Stimulated activated CD4-positive, alpha-beta T cell treated with anti-CD3 and anti-CD28 coated beads, Interleukin-12 subunit alpha, Interleukin-12 subunit beta, amount 100 ng/mL, for 4 hours (primary cell): ENCODE measurements at places on chromosomes 2 and 18.

DNA sequence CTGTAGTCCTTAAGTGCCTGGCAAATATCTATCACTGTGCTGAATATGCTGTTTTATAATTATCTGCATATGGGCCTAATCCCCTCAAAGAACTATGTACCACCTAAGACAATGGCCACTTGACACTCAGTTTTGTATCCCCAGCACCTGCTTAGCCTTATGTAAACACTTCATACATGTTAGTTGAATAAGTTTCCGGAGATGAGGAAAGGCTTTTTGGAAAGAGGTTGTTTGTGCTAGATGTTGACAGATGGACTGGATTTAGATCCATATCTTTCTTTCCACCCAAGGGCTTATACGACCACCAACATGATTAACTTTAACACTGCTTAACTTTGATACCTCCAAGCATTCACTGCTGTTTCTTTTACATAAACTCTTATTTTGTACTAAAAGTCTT is 63.3 kb downstream of the FAM228A start:
- no peak for DNase-seq

- no peak for DNase-seq
Observed at GRCh38 chr2:199273042-199273511, 184.7 kb downstream of the SATB2 start.

DNA sequence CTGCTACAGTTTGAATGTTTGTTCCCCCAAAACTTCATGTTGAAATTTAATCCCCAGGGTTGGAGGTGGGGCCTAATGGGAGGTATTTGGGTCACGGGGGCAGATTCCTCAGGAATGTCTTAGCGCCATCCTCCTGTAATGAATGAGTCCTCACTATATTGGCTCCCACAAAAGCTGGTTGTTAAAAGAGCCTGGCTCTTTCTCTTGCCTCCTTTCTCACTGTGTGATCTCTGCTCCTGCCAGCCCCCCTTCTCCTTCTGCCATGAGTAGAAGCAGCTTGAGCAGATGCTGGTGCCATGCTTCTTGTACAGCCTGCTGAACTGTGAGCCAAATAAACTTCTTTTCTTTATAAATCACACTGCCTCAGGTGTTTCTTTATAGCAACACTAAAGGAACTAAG is 721.0 kb upstream of the PKDCC start:
- no peak for DNase-seq

- peak; percentile 80 for DNase-seq
Observed at GRCh38 chr2:27032495-27033252, at the start of gene TMEM214. Gene TMEM214, plus strand, starts transcription at chr2:27032965. Its CDS starts 51 bp downstream, at chr2:27033016.

- DNase-seq, result no peak
Observed at GRCh38 chr2:189210250-189211087, 30.9 kb upstream of the COL5A2 start.

DNA sequence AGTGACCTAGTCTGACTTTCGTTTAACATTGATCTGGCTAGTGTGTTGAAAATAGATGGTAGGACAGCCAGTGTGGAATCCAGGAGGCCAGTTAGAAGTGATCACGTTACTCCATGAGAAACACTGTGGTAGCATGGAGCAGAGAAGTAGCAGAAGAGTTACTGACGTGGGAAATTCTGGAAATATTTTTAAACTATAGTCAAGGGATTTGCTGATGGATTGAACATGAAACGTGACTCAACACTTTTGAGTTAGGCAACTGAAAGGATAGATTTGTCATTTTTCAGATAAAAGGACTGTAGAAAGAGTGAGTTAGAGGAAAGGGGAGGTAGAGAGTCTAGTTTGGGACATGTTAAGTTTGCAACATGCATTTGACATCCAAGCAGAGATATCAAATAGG is 130.4 kb downstream of the IRS1 start:
- no peak for DNase-seq

DNA sequence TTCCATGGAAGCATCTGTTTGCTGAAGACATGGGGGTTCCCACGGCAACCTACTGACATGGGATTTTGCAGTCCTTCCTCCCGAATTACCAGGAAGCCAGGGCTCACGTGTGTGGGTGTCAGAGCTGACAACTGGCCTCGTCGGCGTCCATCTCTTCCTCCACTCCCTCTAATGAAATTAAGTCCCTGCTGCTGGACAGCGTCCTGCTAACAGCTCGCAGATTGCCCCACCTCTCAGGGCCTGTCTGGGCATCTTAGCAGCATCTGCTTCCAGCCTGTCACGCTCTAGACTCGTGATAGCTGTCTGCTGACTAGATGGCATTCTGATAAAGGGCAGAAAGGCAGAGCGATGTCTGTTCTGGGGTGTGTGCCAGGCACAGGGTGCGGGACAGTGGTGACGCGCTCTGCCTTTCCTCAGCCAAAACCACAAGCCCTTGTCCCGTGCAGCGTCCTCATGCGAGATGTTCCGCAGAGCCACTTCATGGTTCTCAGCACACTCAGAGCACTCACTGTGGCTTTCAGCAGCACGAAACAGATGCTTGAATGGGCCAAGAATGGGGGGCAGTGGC is 161.1 kb downstream of the ARL4C start:
- DNase-seq, result no peak

DNA sequence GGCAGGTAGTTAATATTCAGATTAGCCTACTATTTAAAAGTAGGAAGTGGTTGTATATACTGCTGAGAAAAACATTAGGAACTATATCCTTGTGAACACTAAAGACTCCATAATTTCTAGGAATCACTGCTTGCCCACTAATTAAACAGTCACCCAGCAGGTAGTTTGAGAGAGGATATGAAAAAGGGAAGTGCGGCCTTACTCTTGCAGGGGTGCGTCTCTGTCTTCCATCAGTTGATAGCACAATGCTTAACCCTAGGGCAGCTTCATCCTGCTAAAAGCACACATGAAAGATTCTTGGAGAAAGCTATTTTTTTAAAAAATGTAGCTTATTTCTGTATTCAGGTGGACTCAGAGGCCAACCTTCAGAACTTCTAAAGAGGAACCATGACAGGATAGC is 53.1 kb upstream of the ATP5MC3 start:
- DNase-seq, result no peak

DNA sequence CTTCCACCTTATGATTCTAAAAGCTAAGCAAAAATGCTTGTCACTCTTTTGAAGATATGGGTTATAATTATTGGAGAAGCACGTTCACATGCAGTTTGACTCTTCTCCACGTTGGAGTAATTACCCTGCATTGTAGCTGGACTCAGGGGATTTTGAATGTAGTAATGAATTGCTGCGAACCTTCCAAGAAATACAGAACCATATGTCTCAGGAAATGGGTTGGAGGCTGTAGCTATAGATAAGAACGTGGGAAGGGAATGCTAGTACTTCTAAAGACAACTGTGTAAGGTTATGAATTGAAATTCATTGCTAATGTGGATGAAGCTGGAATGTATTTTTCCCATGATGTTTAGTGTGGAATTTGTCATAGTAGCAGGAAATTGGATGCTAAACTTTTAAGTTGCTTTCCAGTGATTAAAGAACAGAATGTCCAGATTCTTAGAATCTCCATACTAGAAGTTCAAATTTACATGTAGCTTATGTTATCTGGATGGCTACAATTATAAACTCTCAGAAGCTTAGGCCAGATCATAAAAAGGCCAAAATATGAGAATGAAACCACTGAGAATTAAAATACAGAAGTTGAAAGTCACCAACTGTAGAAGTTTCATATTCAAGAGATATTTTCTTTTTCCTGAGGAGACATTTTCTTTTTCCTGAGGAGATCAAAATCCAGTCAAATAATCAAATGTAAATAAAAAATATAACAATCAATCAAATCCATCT is 27.3 kb upstream of the SPOPL start:
- DNase-seq, result no peak

GRCh38 chr18:48732767-48733424 is 194.1 kb downstream of the CTIF start:
- DNase-seq, result no peak

DNA sequence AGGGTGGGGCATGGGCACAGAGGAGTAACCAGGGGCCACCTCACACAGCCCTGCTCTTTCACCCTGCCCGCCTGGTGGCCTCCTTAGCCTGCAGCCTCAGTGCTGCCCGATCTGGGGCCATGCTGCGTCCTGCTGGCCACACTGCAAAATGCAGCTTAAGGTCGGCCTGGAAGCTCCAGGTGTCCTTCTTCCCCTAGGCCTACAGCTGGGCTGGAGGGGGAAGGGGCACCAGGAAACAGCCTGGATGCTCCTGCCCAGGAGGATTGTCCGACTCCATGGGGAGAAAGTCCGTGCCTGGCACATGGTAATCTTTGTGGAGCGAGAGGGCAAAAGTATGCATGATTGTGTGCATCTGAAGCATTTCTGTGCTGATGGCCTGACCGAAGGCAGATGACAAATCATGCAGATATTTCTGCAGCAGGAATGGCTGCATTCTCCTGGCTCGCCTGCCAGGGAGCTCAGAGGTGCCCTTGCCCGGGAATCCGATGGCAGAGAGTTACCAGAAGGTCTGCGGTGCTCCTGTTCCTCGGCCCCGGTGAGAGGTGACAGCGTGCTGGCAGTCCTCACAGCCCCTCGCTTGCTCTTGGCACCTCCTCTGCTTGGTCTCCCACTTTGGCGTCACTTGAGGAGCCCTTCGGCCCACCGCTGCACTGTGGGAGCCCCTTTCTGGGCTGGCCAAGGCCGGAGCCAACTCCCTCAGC is 12.8 kb upstream of the ALPP start:
- no peak for DNase-seq

DNA sequence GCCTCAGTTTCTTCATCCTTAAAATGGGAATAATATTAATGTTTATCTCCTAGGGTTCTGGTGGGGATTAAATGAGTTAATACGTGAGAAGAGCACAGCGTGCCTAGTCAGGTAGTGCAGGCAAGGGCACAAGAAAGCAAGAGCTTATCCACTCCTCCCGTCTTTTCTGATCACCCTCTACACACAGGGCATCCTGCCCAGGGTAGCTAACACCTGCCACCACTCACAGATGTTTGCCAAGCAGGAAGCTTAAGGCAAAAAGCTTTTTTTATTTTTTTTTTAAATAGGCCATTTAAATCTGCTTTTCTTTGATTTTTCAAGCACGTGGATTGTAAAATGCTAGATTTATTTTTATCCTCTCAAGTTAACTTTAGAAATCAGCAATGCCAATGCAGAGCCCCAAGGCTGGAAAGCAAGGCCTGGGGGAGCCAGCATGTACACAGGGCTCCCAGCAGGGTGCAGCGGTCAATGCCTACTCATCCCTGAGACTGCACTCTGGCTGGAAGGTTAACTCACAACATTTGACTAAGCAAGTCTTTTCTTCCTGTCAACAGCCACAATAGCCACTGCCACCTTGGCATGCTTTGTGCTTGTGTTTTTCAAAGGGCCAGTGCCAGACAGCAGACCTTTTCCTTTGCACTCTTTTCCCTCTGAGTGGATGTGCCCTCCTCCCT is 86.5 kb upstream of the ACAA2 start:
- no peak for DNase-seq

- DNase-seq, result no peak
Observed at GRCh38 chr2:171711351-171711750, 24.1 kb downstream of the DYNC1I2 start.

- DNase-seq, result no peak
Observed at GRCh38 chr2:207149249-207150213, 16.2 kb downstream of the KLF7 start.

DNA sequence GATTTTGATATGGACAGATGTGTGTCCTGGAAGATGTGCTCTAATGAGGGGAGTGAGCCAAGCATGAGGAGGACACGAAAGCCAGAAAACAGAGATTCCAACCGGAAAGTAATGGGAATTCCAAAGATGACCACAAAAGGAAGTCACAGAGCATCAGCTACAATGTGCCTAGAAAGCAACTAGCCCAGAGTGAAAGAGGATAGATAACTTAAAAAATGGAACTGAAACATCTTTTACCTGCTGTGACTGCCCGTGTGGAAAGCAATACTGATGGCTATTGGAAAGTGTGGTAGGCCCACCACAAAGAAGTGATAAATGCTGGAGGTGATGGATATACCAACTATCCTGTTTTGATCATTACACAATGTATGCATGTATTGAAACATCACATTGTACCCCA is 21.6 kb downstream of the DNMT3A start:
- DNase-seq, result no peak

DNA sequence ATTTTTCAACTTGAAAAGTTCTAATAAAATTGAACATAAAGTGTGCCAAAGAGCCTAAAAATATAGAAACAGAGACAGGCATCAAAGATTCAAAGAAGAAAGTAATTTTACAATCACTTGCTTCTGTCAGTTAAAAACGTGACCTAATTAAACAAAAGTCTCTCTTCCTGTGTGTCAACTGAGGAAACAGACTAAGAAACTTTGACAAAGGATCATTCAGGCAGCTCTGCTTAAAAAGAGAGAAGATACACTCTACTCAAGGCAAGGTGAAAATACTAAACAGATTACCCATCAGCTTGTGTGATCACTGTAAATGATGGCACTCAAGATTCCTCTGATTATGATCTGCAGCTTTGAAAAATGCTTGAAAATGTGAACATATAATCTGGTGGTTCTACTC is 47.8 kb downstream of the DYM start:
- no peak for DNase-seq

DNA sequence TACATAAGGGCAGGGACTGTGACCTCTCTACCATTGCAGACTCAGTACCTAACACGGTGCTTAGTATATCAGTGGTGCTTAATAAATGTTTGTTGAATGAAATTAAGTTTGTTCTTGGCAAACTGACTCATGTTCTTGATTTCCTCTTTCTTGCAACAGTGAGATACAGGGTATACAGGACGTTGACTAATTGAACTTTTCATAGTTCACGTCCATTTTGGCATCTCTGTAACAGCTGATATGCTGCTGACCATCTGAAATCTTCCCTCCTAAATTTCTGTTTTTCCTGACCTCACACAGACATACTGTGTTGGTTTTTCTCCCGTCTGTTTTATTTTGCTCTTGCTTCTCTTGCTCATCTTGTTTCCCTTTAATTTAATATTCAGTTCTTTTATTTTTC is 44.2 kb downstream of the LHCGR start:
- DNase-seq, result no peak

DNA sequence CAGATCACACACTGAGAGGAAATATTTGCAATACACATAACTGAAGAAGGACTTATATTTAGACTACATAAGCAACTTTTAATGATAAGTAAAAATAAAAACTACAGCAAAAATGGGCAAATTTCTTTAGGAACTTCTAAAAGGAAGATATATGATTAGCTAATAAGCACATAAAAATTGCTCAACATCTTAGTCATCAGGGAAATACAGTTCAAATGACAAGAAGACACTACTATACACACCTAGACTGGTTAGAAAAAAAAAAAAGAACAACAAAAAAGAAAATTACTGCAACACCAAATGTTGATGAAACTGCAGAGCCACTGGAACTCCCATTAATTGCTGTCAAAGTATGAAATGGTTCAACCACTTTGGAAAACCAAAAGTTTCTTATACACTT is 1247.5 kb upstream of the ACVR2A start:
- no peak for DNase-seq

- DNase-seq, result no peak
Observed at GRCh38 chr2:86566158-86566820, 3.0 kb upstream of the CHMP3 start.

- no peak for DNase-seq
Observed at GRCh38 chr18:28903306-28903705, 726.4 kb upstream of the CDH2 start.

GRCh38 chr2:106191511-106192016 is 2.5 kb downstream of the UXS1 start:
- no peak for DNase-seq

GRCh38 chr2:21234464-21235120 is 110.8 kb downstream of the TDRD15 start:
- no peak for DNase-seq

- no peak for DNase-seq
Observed at GRCh38 chr2:84972207-84972783, 1.3 kb downstream of the KCMF1 start.
